ENCODE measurements at places on chromosomes 5 and 9.

DNA sequence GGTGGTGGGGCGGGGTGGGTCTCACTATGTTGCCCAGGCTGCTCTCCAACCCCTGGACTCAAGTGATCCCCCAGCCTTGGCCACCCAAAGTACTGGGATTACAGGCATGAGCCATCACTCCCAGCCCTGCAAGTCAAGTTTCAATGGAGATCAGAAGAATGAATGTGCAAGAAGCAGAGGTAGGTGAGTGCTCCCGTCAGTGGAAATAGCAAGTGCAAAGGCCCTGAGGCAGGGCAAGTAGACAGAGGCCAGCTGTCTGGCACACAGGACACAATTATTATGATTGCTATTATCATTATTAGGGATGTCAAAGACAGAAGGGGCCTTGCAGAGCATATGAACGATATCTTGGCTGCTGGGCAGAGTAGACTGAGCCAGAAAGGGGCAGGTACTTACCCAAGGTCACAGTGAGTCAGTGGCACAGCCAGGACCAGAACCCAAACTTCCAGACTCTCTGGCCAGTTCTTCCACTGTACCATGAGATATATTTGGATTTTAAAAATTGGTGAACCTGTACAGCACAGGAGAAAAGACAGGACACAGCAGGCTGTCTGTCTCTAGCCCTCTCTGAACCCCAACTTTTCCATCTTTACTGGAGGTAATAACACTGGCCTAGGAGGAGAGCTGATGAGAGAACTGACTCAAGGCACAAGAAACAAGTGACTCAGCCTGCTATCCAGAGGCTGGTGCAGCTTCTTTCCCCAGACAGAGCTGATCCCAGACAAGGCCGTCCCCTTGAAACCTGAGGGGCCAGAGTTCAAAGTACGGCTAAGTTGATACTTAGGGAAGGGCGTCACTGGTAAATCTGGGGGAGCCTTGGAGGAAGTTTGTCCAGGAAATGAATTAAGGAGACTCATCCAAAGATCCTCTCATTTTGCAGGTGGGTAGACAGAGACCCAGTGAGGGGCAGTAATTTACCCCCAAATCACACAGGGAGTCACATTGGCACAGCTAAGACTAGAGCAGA, 1.4 kb downstream of the HDHD3 start:
- no peak for DNase-seq

DNA sequence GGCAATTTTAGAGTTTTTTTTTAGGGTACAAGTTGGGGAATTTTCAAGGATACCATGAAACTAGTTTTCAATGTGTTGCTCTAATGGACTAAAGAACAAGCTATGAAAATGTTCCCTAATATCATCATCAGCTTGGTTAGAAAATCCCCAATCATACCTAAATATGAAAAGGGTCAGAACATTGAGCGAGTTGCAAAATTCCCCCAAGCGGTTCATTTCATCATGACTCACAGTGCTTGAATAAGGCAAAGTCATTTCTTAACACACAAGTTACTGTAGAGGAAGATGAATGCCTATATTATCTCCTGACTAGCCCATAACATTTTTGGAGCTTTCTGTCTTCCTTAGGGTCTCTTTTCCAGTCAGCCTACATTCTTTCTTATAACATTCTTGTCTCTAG, 62.7 kb downstream of the ST8SIA4 start:
- DNase-seq, result no peak

GRCh38 chr5:147430628-147431027, 79.2 kb downstream of the DPYSL3 start:
- no peak for DNase-seq

- no peak for DNase-seq
These were observed 93.2 kb downstream of the ZFAND5 start for GRCh38 chr9:72271613-72272478.

GRCh38 chr5:11898787-11899186, 5.5 kb downstream of the CTNND2 start:
- no peak for DNase-seq

GRCh38 chr5:167348980-167349379, 942.5 kb upstream of the WWC1 start:
- no peak for DNase-seq

GRCh38 chr9:13165956-13166355, 113.5 kb downstream of the MPDZ start:
- no peak for DNase-seq

DNA sequence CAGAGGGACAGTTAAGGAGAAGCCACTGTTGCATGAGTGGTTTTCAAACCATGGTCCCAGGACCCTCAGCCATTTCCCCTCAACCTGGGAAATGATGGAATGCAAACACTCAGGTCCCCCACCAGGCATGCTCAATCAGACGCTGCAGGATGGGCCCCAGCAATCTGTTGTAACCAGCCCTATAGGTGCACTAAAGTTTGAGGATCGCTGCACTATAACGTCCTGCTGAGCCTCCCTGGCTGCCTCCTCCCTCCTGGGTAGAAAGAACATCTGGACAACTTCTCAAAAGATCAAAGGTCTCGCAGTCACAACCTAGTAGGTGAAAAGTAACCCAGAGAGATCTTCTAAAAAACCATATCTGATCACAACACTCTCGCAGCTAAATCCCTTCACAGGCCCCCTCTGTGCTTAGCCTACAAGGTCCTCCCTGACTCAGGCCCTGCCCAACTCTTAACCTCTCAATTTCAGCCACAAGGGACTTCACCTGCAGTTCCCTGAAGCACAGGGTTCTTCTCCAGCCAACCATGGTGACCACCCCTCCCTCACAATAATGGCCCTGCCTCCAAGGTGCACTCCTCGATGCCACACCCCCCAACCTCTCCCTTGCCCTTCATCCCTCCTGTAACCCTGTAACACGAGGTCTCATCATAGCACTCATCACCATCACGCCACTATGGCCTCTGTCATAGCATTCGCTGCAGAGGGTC, 3.5 kb downstream of the SHB start:
- no peak for DNase-seq

DNA sequence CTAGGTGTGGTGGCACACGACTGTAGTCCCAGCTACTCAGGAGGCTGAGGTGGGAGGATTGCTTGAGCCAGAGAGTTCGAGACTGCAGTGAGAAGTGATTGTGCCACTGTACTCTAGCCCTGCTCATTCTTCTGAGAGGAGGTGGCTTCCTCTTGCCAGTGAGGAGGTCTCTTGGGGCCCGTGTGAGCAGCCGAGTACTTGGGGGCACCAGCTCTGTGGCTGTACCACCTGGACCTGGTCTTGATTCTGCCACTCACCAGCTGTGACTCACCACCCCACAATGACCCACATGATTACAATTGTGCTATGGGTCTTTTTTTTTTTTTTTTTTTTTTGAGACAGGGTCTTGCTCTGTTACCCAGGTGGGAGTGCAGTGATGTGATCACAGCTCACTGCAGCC, 18.0 kb upstream of the CRB2 start:
- DNase-seq, result no peak

- no peak for DNase-seq
These were observed 147.5 kb downstream of the SLIT3 start for GRCh38 chr5:169153405-169153804.

DNA sequence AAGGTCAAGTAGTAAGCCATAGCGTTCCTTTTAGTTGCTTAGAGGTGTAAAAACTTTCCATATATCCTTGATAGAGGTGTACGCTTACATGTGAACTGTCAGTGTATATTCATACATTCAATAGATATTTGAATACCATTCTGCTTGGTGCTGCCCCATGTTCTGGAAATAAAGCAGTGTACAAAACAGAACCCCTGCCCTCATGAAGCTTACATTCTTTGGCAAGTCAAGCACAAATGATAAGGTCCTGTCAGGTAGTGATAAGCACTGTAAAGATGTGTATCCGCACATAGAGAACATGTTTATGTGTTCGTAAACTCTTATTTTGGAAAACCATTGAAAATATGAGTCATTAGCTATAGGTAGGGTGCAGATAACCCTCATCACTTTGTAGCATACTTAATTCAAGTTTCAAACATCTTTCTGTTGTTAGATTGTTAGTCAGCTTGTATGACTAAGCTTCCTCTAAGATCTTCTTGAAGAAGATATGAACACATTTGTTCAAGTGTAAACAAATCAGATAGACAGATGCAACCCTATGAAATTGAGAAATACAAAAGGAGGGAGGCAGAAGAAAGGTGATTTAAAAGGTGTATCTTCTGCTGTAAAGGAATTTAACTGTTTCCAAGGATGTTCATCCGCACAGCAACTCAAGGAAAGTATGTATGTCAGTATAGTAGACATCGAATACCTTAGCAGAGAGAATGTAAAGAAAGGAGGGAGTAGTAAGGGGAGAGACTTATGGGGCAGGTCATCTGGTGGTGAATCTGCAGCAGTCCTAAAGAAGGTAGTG, 1.6 kb downstream of the GTF3C4 start:
- DNase-seq, result no peak

- DNase-seq, result no peak
These were observed 32.0 kb downstream of the PTBP3 start for GRCh38 chr9:112301420-112301819.

DNA sequence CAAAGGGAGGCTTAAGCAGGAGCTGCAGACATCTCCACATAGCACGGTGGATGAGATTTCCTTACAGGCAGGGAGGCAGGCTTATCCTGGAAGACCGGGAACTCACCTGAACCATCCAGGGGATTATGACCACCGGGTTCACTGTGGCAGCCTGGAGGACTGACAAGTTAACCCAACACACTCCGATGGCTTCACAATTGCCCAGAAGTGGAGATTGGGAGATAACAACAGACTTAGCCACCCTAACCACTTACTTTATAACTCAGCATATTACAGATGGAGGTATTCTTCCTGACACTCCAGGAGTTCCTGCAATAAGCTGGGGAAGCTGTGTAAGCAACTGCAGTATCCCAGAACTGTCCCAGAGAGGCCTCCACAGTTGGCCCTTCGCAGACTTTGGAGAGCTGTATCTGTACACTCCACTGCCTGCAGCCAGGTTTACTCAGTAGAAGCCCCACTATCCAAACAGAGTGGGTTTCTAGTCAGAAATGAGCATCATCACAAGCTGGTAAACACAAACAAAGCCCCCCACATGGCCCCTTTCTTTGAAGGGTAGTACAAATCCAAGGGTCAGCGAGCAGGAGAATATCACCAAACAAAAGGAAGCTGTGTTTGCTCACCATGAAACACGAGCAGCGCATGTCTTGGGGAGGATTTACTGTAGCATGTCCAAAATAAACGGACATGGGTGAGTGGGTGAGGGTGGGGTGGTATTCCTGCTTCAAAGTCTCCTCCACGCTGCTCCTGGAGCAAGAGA, 462.2 kb downstream of the RASEF start:
- no peak for DNase-seq

- DNase-seq, result no peak
These were observed 17.8 kb downstream of the UNC13B start for GRCh38 chr9:35179347-35180280.

DNA sequence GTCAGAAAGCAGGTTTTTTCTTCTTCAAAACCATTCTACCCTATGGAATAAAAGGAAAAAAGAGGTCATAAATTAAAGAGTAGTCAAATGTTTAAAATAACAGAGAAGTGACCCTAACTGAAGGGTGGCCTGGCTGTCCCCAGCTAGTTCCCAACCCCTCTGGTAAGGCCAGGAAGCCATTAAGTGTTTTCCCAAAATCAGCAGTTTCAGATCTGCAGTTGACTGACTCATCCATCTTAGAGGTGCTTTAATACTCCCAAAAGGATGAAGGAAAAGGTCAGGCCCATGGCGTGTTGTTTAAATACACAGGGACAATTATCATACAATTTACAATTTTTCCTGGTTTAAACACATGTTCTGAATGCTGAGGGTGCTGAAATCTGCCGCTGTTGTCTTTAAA, 47.9 kb upstream of the TBC1D9B start:
- no peak for DNase-seq

GRCh38 chr5:143229896-143230675, 173.4 kb downstream of the NR3C1 start:
- DNase-seq, result no peak

GRCh38 chr5:77140350-77140749, 53.3 kb upstream of the ZBED3 start:
- DNase-seq, result no peak

- no peak for DNase-seq
These were observed 317.0 kb upstream of the RFX3 start for GRCh38 chr9:3842839-3843238.

DNA sequence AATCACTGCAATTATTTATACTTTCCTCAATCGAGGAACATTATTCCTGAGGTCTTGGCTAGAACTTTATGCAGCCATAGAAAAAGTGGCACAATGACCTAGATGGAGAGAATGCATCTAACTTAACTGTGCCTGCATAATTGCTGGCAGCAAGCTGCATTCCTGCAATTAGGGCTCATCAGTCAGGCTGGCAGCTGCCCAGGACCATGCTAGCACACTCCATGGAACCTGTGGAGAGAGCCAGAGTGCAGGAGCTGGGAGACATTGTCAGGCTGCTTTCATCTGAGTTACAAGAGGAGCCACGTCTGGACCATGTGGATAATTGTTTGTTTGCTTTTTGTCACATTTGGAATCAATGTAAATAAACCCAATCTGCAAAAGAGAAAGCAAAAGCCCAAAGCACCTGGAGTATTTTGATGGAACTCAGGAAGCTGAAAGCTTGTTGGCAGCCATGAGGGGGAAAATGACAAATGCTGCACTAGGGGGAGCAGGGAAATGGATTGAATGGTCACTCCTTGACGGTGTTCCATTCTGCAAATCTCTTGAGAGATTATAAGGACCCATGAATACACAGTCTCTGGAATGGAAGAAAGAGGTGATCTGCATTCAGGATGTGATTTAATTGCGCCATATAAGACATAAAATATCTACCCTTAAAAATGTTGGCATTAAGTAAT, 839.9 kb downstream of the MAT2B start:
- no peak for DNase-seq

- DNase-seq, result no peak
These were observed 62.5 kb downstream of the GNAQ start for GRCh38 chr9:77969083-77969482.

- no peak for DNase-seq
These were observed 539.6 kb upstream of the CLINT1 start for GRCh38 chr5:158398360-158399201.

- no peak for DNase-seq
These were observed 78.7 kb downstream of the RAD23B start for GRCh38 chr9:107361816-107362215.

DNA sequence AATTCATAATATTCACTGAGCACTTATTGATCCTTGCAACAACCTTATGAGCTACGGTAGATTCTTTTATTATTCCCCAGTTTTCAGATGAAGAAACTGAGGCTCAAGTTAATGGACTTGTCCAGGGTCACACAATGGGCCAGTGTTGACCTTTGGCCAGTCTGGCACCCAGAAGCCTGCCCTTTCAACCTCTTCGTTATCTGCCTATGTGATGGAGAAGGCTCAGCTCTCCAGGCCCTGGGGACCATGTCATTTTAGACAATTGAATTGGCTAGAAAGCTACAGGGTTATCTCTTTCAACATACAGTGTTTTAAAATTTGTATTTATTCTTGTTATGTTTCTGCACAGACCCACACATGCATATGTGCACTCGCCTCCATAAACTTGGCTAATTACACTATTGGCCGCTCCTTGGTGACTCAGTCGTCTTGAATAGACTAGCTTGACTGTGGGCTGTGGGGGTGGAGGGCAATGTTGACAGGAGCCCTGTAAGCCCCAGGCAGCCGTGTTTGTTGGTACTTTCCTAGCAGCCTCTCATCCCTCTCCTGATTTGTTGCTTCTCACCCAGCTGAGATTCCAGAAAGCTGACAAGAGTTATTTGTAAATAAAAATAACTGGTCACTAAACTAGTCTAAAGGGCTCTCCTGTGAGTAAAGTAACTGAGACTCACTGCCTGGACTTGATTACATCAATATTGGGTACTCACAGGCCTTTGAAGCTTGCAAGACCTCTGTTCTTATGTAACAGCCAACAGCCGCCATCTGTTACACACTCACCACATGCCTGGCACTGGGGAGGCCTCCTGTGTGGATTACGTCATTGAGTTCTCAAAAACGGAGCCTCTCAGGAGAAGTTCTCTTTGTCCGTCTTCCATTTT, 8.5 kb upstream of the ANGPTL2 start:
- peak; percentile 65 for DNase-seq

GRCh38 chr5:59238126-59238902, 655.2 kb downstream of the PDE4D start:
- DNase-seq, result no peak

Data from SIG-M5 (cell line).